ENCODE measurements at places on chromosomes 5 and 9. TPM values are rescaled to one million over a fixed set of nuclear protein-coding genes. Genes with fewer than 3 reads are reported as not detected.
A peak's percentile ranks its signal among the peaks of the same experiment; 100 is the strongest.

- no peak for DNase-seq
These were observed 254.3 kb upstream of the PDE4D start for GRCh38 chr5:60147791-60148190.

GRCh38 chr9:109014608-109015280 is 1.4 kb upstream of the CTNNAL1 start:
- no peak for DNase-seq

- DNase-seq = peak; percentile 87
These were observed at the start of gene CSF2 for GRCh38 chr5:132073231-132074013. Gene CSF2 (plus strand): TSS chr5:132073789. CDS start chr5:132073824, 35 bp downstream.

DNA sequence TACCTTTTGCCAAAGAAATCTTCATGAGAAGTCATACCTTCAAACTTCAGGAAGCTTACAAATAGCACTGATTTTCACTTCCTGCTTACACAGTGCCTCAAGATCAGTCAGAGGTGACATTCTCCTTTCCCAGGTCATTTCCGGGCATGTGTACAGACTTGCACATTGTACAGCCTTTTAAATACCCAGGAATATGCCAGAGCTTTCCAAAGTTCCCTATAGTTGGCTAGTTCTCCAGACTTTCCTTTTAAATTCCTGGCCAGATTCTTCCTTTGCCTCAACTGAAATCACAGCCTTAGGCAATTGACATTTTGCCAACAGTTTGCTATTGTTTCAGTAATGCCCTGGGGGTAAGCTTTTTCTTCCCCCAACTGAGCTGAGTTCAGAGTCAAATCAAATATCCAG is 47.2 kb downstream of the RFX3 start:
- DNase-seq = peak; percentile 27

- no peak for DNase-seq
These were observed 147.9 kb upstream of the VCAN start for GRCh38 chr5:83323557-83324180.

DNA sequence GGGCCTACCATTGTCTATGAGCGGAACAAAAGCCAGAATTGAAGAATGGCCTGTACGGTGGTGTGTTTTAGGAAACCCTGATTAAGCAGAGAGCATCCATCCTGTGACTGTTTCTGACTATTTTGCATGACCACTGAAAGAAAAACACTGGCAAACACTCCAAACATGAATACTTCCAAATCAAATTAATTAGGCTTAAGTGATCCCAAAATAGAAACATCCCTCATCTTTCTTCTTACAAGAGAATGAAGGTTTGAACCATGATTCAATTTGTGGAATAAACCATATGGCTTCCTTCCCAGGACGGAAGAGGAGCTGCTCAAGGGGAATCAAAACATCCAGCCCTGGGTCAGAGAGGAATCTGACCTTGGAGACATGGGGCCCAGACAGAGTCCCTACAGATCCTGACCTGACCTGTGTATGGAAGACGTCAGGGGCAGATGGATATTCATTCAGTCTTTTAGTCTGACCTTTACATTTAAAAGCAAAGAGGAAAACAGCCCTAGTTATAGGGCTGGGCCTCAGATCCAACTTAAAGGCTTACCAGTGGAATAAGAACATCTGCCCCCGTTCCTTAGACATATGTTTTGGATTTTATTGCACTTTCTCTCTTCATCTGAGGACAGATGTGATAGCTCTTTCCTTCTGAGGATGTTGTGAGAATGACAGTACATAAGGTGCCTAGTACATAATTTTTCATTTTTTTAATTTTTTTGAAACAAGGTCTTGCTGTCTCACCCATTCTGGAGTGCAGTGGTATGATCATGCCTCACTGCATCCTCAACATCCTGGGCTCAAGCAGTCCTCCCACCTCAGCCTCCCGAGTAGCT is 17.6 kb upstream of the RECK start:
- no peak for DNase-seq

DNA sequence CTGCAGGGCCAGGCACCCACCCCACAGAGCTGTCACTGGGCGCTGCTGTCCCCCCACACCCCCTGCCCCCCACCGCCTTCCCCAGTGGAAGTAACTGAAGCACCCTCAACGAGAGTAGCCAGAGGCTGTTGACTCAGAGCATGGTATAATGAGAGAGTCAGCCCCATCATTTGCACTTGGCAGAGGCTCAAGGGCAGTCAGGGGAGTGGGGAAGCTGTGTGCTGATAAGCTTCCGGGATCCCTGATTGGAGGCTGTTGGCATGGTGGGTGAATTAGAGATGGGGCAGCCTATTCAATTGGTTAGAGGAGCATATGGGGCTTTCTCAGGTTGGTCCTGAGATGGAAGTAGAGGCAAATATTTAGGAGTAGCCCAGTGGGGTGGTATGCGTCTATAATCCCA is 77.1 kb upstream of the GOLM1 start:
- DNase-seq = peak; percentile 38

DNA sequence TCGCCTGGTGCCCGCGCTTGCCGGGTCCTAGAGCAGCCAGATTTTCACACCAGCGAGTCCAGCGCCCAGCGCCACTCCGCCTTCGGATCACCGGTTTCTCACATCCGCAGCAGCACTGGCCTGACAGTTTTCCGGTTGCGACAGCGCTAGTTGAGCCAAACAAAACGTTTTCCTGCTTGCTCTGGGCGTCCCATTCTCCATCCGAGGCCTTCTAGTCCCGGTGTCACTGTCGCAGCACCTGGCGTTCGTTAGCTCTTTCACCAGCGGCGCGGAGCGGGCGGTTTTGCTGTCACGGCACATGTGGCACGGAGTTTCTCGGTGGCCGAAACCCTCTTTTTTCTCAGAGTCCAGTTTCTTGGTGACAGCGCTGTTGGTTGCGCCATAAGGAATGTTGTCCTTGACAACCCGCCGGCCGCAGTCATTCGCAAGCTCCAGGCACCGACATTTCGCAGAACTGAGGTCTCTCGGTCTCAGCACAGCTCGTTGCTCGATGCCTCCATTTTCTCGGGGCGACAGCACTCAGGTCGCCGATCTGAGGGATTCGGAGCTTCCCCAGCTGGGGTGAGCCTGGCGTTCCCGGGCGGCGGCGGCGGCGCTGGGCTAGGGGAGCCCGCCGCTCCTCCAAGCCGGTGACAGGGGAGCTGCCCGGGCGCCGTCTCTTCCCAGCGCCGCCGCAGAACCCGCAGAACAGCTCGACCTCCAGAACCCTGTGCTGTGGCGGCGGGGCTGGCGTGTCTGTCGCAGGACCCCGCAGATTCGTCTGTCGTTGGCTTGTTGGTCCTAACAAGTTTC is 47.8 kb downstream of the ANXA2R start:
- DNase-seq = no peak

DNA sequence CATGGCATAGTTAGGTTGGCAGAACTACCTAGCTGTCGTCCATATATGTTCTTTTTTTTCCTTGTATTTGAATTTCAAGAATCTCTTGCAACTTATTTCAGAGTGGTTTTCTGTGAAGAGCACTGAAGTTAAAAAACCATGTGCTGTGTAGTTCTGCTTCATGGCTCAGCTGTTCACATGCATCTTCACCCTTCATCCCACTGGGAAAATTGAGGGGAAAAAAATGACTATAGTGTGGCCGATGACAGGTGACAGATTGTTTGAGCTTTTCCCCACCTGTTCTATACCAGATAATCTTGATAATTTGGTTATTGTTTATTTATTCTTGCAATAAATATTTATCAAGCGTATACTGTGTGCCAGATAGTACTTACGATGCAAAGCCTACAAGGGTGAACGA is 77.8 kb downstream of the AOPEP start:
- DNase-seq = no peak

PAEP gene
- not detected for total RNA-seq

LCNL1 gene
- total RNA-seq = not detected

All from PC-3 (cell line).